ENCODE measurements at places on chromosomes 5 and 9.

DNA sequence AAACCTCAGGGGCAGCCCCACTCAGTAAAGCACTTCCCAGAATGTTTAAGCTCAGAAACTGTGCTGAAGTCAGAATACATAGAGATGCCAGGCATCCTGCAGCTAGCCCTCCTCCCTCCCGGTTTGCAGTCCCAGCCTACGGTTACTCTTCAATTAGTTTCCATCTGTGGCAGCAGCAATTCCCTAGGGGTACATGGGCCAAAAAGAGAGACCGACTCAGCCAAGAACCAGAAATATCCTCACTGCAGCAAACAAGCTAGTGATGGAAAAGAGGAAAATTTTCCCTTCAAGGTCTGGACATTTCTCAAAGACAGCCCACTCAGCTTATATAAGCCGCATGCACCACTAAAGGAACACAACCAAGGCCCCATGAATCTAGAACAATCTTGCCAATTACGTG lies 89.1 kb upstream of the PPP2R2B start:
- DNase-seq = no peak

DNA sequence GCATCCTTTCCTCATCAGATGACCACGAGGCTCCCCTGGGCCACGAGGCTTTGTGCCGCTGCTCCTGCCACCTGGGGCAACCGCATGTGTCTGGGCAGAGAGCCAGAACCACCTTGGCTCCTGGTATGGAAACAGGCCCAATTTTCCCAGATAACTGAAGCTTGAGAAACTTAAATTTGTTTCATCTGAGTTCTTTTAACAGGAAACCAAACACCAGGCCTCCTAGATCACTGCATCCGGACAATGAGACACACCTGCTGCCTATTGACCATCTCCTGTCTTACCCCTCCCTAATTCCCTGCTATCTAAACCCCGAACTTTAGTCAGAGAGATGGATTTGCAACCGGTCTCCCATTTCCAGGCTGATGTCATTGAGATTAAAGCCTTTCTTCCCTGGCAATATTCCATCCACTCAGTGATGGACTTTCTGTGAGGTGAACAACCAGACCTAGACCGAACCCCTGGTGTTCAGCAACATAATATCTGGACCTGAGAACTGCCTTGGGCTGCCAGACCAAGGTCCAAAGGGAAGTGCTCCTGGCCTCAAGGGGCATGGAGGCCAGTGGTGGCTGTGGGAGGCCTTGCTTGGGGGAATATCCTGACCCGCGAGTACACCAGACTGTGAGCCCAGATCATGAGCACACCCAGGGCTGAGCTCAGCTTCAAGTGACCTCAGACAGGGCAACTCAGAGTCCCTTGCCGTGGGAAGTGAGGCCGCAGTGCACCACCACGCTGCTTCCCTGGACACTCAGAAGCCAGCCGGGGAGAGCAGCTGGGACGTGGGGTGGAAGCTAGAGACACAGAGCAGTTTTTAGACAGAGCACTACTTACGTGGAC lies 199.7 kb downstream of the HSPA4 start:
- no peak for DNase-seq

GRCh38 chr5:136260656-136261055 lies 67.7 kb upstream of the SMIM32 start:
- DNase-seq = no peak

DNA sequence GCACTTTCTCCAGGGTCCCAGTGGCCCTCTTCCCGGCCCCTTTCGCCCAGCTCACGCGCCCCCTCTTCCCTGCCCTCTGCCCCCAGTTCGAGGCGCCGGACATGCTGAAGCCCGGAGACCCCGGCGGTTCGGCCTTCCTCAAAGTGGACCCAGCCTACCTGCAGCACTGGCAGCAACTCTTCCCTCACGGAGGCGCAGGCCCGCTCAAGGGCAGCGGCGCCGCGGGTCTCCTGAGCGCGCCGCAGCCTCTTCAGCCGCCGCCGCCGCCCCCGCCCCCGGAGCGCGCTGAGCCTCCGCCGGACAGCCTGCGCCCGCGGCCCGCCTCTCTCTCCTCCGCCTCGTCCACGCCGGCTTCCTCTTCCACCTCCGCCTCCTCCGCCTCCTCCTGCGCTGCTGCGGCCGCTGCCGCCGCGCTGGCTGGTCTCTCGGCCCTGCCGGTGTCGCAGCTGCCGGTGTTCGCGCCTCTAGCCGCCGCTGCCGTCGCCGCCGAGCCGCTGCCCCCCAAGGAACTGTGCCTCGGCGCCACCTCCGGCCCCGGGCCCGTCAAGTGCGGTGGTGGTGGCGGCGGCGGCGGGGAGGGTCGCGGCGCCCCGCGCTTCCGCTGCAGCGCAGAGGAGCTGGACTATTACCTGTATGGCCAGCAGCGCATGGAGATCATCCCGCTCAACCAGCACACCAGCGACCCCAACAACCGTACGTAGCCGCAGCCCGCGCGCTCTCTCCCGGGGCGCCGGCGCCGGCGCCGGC lies 1.0 kb downstream of the PRDM6 start:
- no peak for DNase-seq

- no peak for DNase-seq
Measured at GRCh38 chr5:160488394-160489325, 67.0 kb downstream of the PTTG1 start.

GRCh38 chr5:89930591-89931392 lies 478.8 kb downstream of the CETN3 start:
- peak; percentile 46 for DNase-seq

DNA sequence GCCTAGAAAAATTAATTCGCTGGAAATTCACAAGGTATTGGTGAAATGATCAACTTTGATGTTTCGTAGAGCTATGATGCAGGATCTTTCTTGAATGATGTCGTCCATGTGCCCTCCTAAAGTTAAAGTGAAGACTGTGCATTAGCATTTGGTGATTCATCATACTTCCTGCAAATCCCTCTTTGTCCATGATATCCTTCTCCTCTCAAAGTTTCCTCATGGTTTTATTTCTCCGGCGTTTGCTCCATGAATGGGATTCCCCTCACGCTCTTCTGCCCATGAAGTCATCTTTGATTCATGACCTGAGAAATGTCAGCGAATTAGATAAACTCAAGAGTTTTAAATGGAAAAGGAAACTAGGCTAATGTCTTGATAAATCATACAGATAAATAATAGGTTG lies 372.7 kb downstream of the PSAT1 start:
- DNase-seq = no peak

GRCh38 chr5:54045077-54045792 lies 265.1 kb downstream of the ARL15 start:
- no peak for DNase-seq

DNA sequence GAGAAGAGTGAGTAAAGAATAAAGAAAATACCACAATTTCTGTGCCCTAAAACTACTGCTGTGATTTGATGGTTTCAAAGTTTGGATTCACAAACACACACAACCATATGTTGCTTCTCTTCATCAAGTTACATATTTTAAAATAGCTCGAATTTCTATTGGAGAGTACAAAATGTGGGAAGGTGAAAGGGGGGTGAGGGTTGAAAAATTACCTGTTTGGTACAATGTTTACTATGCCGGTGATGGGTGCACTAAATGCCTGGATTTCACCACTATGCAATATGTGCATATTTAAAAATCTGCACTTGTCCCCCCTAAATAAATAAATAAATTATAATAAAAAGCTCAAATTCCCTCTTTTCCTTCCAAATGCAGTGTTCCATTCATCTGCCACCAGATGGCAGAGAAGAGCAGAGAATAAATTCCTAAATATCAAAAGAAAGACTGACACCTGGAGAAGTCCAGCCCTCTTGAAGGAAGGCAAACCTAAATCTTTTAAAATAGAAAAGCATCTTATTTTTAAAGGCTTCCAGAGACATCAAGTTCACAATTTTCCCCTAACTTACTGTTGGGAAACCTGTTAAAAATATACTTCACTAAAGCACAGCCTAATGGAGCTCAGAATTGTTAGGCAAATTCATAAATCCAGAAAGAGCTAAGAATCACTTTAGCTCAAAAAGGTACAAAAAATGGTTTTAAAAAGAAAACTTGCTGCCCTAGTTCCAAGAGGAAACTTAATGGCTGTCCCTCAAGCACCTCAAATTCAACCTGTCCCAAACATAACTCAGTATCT lies 24.8 kb upstream of the HNRNPA0 start:
- DNase-seq = no peak

GRCh38 chr9:120869726-120870125 lies 7.3 kb downstream of the PHF19 start:
- no peak for DNase-seq

- DNase-seq = no peak
Measured at GRCh38 chr5:131281133-131281867, 17.4 kb downstream of the CDC42SE2 start.

DNA sequence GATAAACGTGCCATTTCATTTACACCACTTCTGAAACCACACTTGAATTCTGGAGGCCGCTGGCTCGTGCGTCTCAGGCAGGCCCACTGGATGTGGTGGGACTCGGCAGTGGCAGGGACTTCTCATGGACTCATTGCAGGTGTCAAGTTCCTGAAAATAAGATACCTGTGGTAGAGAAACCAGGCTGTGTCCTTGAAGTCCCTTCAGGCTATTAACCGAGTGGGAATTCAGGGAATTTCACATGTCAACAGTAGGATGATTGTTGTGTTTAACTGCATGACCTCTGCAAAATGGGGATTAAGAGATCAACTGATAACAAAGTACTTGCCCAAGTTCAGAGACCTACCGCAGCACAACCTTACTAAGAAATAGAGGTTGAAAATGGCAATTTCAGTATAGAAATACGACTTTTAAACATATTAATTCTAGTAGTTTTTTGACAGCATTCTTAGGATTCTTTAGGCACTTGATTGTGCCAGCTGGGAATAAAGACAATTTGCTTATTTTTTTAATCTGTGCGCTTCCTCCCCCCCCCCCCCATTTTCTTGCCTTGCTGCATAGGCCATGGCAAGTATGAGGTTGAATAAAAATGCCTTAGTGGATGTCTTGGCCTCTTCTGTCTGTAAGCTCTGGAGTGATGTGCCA lies 26.8 kb downstream of the TRIP13 start:
- DNase-seq = no peak

- DNase-seq = no peak
Measured at GRCh38 chr5:150559701-150560100, 51.8 kb downstream of the NDST1 start.

- no peak for DNase-seq
Measured at GRCh38 chr5:128350705-128351104, 187.3 kb downstream of the FBN2 start.

DNA sequence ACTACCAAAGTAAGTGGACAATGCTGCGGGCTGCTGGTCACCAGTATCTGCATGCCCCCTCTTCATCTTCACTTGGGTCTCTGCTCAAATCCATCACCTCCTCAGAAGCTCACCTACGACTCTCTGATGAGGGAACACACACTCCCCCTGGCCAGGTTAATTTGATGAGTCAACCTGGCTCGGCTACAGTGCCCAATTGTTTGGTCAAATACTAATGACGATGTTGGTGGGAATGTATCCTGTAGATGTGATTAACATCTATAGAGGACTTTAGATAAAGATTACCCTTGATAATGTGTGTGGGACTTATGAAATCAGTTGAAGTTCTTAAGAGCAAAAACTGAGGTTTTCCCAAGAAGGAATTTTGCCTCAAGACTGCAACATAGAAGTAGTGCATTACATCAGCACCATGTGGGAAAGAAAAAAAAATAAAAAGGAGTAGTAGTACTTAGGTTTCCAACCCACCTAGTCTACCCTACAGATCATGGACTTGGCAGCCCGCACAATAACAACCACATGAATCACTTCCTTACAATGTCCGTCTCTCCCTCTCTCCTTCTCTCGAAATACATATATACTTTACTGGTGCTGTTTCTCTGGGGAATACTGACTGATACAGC lies 467.3 kb downstream of the DNAH5 start:
- DNase-seq = peak; percentile 37

GRCh38 chr5:135876146-135876545 lies 19.5 kb downstream of the IL9 start:
- DNase-seq = no peak

DNA sequence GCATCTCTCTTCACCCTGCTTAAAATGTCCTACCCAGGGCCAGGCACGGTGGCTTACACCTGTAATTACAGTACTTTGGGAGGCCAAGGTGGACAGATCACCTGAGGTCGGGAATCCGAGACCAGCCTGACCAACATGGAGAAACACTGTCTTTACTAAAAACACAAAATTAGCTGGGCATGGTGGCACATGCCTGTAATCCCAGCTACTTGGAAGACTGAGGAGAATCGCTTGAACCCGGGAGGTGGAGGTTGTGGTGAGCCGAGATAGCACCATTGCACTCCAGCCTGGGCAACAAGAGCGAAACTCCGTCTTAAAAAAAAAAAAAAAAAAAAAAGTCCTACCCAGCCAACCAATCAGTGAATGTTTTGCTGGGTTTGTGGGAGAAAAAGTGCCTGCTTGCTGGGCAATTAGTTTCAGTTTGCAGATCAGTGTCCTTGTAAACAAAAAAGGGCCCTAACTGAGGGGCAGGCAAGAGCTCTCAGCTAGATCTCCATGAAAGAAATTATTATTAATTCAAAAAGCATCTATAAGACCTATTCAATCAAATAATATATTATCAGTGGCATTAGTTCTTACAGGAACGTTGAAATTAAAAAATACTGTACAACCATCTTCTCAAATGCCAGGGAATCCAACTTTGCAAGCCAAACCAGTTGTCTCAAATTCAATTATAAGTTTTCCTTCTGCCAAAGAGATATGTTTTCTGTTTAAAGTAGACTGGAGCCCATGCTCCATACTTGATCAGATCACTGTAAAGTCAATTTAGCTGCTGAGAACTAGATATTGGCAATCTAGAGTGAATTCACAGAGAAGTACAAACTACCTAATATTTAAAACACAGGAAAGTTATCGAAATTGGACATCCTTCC lies 3.9 kb downstream of the MEGF9 start:
- no peak for DNase-seq

- no peak for DNase-seq
Measured at GRCh38 chr5:76412511-76412910, 9.4 kb downstream of the IQGAP2 start.

DNA sequence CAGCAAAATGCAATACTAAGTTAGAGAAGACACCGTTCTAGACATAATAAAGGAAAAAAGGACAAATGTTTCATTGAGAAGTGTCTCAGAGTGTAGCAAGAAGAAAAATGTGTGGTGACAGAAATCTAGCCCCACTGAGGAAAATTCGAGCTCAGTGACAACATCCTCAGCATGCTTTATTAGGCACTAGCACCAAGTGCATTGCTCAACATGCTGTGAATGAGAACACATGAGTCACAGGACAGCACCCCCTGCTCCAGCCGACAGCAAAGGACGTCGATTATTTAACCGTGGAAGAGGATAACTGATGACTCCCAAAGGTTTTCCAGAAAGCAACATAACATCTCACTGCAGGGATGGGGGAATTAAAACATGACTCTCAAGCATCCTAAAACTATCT lies 182.7 kb downstream of the GNAQ start:
- DNase-seq = peak; percentile 50

Measured in pulmonary artery endothelial cell (primary cell).